Epithelial cell of prostate (primary cell): ENCODE measurements at places on chromosomes 2 and 18.

DNA sequence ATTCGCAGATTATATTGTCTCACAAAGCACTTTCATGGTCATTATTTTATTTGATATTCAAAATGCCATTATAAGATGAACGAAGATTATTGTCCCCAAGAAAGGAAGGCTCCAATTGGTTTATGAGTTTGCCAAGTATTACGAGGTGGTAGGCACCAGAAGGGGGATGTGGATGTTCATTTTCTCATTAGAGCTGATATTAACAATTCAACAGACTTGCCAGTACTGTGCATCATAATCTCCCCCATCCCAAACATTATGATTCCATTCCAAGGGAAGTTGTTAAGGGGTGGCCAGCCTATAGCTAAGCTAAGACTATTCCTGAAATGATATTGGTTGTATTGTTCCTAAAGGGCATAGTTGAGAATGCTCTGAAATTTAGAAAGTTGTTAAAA lies 257.7 kb downstream of the PRKCE start:
- no peak for DNase-seq

DNA sequence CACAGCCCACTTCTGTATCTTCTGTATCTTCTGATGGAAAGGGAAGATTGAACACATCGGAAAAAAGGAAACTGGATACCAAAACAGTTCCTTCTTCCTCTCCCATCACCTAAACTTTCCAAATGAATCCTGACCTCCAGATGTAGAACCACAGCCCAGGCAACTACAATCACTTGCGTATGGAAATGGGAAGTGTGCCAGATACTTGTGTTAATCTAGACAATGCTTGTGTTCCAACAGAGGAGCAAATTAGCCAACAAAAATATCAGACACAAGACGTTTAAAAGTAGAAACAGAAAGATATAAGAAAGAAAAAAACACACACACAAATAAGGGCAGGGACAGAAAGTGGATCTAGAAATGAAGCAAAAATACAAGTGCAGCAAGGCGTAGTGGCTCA lies 31.4 kb upstream of the DUSP2 start:
- no peak for DNase-seq

- DNase-seq: no peak
Observed at GRCh38 chr2:43033466-43034241, 192.8 kb downstream of the ZFP36L2 start.

GRCh38 chr2:27412419-27413152 lies 3.2 kb upstream of the PPM1G start:
- DNase-seq: no peak

- DNase-seq: no peak
Observed at GRCh38 chr2:56227811-56228210, 44.0 kb downstream of the CCDC85A start.

GRCh38 chr2:55771612-55772011 lies 78.0 kb upstream of the PNPT1 start:
- DNase-seq: no peak

DNA sequence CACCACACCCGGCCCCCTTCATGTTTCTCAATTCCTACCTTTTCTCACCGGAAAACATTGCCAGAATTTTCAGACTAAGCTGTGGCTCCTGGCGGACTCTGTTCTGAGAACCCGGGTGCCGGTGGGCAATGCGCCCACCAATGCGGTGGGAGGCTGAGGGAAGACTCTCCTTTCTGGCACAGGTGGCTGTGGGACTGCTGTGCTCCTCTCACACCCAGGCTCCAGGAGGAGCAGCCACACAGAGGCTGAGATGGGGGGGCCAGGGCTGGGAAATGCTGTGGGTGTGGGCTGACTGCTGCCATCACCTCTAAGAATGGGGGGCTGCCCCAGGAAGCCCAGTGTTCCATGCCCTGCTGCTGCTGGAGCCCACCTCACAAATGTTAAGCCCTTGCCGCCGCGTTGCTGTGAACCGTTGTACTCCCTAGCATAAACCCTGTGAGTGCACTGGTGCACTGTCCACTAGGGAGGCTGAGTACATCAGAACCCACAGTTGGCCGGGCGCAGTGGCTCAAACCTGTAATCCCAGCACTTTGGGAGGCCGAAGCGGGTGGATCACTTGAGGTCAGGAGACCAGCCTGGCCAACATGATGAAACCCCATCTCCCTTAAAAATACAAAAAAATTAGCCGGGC lies 152.6 kb downstream of the LDLRAD4 start:
- no peak for DNase-seq

GRCh38 chr18:79876497-79876896 lies 75.0 kb downstream of the SLC66A2 start:
- DNase-seq: peak; percentile 22
